ENCODE measurements at places on chromosomes 4 and X.

GRCh38 chrX:19564606-19565005 lies 49.3 kb upstream of the MAP3K15 start:
- no peak for DNase-seq

GRCh38 chr4:80454556-80454955 lies 119.0 kb downstream of the CFAP299 start:
- no peak for DNase-seq

GRCh38 chrX:45424326-45424725 lies 223.7 kb upstream of the DIPK2B start:
- DNase-seq = no peak

- no peak for DNase-seq
Observed at GRCh38 chrX:31932769-31933168, 860.9 kb upstream of the FTHL17 start.

GRCh38 chr4:162782778-162783525 lies 383.7 kb downstream of the NAF1 start:
- no peak for DNase-seq

DNA sequence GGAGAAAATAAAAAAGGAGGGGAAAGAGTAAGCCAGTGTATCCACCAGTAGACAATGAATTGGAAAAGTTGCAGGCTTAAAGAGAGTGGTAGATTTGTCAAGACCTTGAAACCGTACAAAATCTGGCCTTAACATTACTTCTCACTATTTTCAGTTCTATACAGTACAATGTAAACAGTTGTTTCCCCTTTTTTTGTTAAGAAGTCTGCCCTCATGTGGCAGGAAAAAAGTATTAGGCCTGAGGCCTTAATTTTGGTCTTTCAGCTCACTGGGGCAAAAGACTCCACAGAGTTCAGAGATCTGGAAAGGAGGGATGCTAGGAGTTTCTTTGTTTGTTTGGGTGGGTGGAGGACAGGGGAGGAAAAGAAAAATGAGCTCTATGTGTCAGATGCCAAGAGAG lies 92.8 kb upstream of the CCDC160 start:
- DNase-seq = peak; percentile 11

- DNase-seq = no peak
Observed at GRCh38 chr4:174318829-174319764, 35.4 kb downstream of the CEP44 start.

DNA sequence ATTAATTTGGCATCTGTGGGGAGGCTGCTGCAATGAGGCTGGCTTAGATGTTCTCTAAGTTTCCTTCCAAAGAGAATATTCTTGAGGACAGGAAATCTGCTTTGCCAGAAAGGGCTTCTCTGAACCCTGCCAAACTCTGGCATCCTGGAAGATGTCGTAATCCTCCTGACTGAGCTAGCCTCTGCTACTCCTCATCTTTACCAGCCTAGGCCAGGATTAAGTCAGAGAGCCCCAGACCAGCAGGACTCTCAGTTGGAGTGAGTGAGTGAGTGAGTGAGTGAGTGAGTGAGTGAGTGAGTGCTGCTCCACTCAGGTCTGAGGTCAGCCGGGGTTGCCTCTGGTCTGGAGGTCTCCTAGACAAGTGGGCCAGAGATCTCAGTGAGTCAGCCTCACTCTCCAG lies 104.9 kb upstream of the SOD3 start:
- DNase-seq = no peak

- no peak for DNase-seq
Observed at GRCh38 chr4:88597970-88598660, 5.8 kb downstream of the HERC3 start.

DNA sequence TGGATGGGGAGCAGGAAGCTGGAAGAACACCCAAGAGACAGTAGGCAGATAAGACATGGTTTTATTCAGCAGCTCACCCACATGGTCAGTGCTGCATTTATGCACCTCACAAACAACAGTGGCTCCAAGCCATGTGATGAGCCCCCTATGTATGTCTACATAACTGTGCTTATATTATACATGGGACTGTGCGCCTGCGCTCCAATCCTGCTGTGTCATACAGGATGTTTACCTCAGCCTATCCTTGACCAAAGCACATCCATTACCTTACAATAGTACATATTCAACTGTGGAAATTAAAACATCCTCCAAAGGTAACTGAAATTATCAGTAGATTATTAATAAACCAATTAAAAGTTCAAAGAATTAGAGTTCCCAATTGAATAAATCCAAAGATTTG lies 44.1 kb upstream of the SGMS2 start:
- peak; percentile 5 for DNase-seq

- no peak for DNase-seq
Observed at GRCh38 chr4:30716681-30717207, 3.4 kb upstream of the PCDH7 start.

- DNase-seq = no peak
Observed at GRCh38 chrX:31609130-31609529, 537.3 kb upstream of the FTHL17 start.

GRCh38 chr4:54727346-54727745 lies 69.6 kb downstream of the KIT start:
- DNase-seq = no peak

- DNase-seq = no peak
Observed at GRCh38 chr4:72218953-72219352, 187.2 kb downstream of the NPFFR2 start.

DNA sequence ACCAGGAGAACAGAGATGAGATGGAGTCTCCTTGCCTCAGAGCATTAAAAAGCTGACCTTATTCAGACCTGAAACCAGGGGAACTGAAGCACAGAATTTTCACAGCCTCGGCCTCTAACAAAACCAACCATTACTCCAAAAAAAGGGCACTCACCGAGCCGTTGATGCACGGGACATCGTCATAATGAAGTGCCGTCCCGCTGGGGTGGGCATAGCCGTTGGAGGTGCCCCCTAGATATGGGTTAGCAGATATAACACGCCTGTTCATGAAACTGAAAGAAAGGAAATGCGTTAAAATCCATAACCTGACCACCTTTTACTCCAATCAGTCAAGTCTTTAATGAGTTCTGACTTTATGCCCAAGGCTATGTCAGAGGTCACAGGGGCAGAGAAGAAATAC lies 153.6 kb downstream of the AFAP1 start:
- DNase-seq = no peak

- DNase-seq = no peak
Observed at GRCh38 chr4:25310066-25310802, 2.3 kb upstream of the ZCCHC4 start.

- no peak for DNase-seq
Observed at GRCh38 chr4:7811536-7812191, 128.0 kb downstream of the AFAP1 start.

DNA sequence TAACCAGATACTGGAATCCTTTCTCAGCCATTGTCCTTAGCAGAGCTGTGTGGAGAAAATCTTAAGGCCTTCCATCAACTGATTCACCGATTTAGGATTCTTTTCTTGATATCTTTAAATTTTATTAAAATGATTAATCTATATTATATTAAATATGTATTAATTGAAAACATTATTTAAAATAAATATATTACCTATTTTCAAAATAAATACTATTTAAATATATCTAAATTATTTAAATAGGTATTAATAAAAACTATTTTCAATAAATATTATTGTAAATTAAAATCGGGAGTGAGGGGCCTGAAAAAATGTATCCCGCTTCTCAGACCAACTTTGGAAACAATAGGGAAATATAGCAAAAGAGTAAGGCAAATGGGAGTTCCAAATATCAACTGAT lies 94.0 kb upstream of the HPF1 start:
- DNase-seq = no peak

DNA sequence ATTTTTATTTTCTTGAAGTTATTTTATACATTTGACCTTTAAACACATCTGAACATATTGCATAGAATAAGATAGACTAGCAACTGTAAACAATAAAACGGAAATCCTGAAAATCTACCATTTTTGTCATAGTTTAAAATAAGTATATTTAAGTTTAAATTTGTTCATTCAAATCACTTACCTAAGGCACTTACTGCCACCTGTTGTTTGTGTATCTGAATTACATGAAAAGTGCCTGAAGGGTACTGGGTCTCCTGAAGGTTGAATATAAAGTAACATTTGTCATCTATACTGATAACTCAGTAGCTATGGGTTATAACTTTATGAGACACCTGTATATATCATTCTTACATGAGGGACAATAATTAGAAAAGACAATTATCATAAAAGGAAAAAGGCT lies 38.6 kb downstream of the TRPC5 start:
- DNase-seq = no peak

GRCh38 chr4:183355405-183355804 lies 33.2 kb upstream of the CLDN24 start:
- no peak for DNase-seq

- DNase-seq = no peak
Observed at GRCh38 chrX:120768254-120768653, 107.4 kb downstream of the CT47B1 start.

DNA sequence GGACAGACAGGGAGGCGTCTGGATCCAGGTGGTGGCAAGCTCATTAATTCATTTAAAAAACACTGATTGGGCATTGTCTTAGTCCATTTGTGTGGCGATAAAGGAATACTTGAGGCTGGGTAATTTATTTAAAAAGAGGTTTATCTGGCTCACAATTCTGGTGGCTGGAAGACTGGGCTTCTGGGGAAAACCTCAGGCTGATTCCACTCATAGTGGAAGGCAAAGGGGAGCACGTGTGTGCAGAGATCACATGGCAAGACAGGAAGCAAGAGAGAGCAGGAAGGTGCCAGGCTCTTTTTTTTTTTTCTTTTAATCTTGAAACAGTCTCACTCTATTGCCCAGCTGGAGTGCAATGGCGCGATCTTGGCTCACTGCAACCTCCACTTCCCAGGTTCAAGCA lies 100.2 kb upstream of the METTL14 start:
- no peak for DNase-seq

DNA sequence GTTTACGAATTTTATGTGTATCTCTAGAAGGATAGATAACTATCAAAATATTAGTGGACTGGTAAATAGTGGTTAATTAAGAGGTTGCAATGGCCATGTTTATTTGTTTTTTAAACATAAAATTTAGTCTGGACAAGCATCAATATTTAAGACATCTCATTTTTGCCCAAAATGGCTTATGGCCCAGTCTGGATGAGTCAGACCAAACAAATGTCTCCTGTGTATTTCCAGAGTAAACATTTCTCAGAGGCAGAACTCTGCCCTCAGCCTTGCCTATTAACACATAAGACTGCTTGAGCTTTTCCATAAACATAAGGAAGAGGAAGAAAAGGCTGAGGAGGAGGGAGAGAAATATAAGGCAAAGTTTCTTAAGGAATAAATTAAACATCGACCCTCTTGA lies 277.1 kb upstream of the DIAPH2 start:
- DNase-seq = no peak

DNA sequence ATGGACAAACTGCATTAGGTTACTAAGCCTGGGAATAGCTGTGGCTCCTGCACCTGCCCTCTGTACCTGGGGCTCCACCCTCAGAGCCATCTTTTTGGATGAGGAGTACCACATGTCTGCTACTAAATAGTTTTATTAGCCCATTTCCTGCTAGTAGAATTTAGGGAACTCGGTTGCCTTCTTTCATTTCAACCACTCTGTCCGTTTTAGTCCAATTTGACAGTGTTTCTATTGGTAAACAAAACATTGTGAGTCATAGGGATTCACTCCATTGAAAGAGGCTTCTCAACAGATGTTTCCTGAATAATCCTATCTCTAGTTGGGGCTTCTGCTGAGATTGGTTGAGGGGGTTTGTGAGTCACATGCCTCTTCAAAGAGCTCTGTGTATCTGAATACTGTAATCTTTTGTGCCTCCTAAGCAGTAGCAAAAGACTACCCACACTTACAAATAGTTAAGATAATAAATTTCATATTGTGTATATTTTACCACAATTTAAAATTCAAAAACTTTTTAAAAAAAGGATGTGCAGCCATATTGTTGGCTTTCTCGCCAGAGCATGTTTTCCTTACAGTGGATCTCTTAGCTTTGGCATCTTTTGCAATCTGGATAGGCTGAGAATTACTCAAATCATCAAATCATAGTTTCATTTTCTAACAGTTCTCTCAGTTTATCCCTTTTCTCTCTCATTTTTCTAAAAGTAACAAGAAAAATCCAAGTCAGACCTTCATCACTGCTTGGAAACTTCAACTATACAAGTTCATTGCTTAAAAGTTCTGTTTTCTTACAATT lies 9.9 kb downstream of the FAM200B start:
- no peak for DNase-seq

Measured in CD4-positive, alpha-beta T cell treated with Interferon alpha-2 for 1 hour (primary cell).